Fibroblast of lung (primary cell): ENCODE measurements at places on chromosomes 13 and 19. TPM values are rescaled to one million over a fixed set of nuclear protein-coding genes. Genes with fewer than 3 reads are reported as not detected.

GRCh38 chr13:80237646-80238045, 103.3 kb downstream of the SPRY2 start:
- no peak overlapping the region for H3K27ac ChIP-seq
- no peaks in the 10 kb centered on the region for H3K4me1 ChIP-seq
- no peaks in the 10 kb centered on the region for H3K36me3 ChIP-seq
- no peak for DNase-seq

Gene ADAT3
- total RNA-seq: 1.5 and 1.7 TPM in 2 replicates

Gene ERCC5
- 66.0 and 78.9 TPM in 2 replicates for total RNA-seq

GRCh38 chr13:102944821-102945220, 99.0 kb downstream of the ERCC5 start:
- H3K4me1 ChIP-seq: no peaks in the 10 kb centered on the region
- H3K27ac ChIP-seq: no peak overlapping the region
- no peaks in the 10 kb centered on the region for H3K36me3 ChIP-seq
- no peak for DNase-seq
- H3K27me3 ChIP-seq: no peaks in the 10 kb centered on the region

GRCh38 chr13:78596399-78596735, 7.0 kb downstream of the POU4F1 start:
- no peak overlapping the region for H3K4me3 ChIP-seq
- no peak for DNase-seq
- peaks cover 79% of the 10 kb centered on the region for H3K27me3 ChIP-seq
- H3K36me3 ChIP-seq: no peaks in the 10 kb centered on the region

Gene MED25
- total RNA-seq: 10.0 and 11.2 TPM in 2 replicates

Gene FPR3
- total RNA-seq: under 0.01 TPM in 1 of 2 replicates, not detected in the other

Gene IZUMO2
- not detected in 2 replicates for total RNA-seq

Gene RFX1
- total RNA-seq: 1.0 and 2.6 TPM in 2 replicates

- no peaks in the 10 kb centered on the region for H3K36me3 ChIP-seq
- no peaks in the 10 kb centered on the region for H3K4me1 ChIP-seq
- H3K4me3 ChIP-seq: no peak overlapping the region
- no peak for DNase-seq
Observed at GRCh38 chr19:51469162-51469561, 9.2 kb upstream of the CEACAM18 start.

- peaks cover 15% of the 10 kb centered on the region for H3K36me3 ChIP-seq
- no peaks in the 10 kb centered on the region for H3K27me3 ChIP-seq
- peak overlapping the region; percentile 93 for H3K4me3 ChIP-seq
- H3K27ac ChIP-seq: peak overlapping the region; percentile 83
Observed at GRCh38 chr19:16185768-16186123, 536 bp downstream of the FAM32A start.

- no peaks in the 10 kb centered on the region for H3K27me3 ChIP-seq
- peak overlapping the region; percentile 92 for H3K27ac ChIP-seq
- peak overlapping the region; percentile 91 for H3K4me3 ChIP-seq
- H3K4me1 ChIP-seq: peaks cover 2% of the 10 kb centered on the region
Observed at GRCh38 chr19:50510121-50510670, 795 bp downstream of the JOSD2 start.

Gene LYPD5
- 0.50 and 1.0 TPM in 2 replicates for total RNA-seq

GRCh38 chr19:51946602-51947001, 19.3 kb downstream of the ZNF613 start:
- H3K4me3 ChIP-seq: no peak overlapping the region
- H3K4me1 ChIP-seq: no peaks in the 10 kb centered on the region
- no peak for DNase-seq
- H3K36me3 ChIP-seq: peaks cover 3% of the 10 kb centered on the region
- H3K27me3 ChIP-seq: no peaks in the 10 kb centered on the region
- no peak overlapping the region for H3K27ac ChIP-seq

DNA sequence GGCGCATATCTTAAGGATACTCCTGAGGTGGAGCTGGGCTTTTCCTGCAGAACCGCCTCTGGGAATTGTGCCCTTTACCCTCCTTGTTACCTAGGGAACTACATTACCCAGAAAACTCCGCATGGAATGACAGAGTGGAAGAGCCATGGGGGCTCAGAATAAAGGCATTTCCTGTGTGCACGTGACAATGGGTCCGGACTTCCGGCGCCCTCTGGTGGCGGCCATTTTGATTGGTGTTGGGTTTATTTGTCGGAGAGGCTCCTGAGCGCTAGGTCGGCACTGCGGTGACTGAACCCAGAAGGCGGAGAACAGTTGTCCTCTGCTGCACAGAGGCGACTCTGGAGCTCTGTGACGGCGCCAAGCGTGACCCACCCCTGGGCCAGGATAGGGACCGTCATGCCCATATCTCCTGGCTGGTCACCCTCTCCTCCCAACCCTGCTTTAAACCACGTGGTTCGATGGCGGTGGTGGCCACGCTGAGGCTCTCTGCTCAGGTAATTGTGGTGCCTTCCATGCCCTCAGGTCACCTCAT, at the start of gene ZNF587B:
ZNF587B (plus strand) TSS at position 229 of the 532 bp plus-strand sequence; CDS start at position 459, 230 bp downstream.
- H3K27ac ChIP-seq: peak within 1 kb of the TSS; percentile 82
- H3K4me3 ChIP-seq: peak within 1 kb of the TSS; percentile 92

DNA sequence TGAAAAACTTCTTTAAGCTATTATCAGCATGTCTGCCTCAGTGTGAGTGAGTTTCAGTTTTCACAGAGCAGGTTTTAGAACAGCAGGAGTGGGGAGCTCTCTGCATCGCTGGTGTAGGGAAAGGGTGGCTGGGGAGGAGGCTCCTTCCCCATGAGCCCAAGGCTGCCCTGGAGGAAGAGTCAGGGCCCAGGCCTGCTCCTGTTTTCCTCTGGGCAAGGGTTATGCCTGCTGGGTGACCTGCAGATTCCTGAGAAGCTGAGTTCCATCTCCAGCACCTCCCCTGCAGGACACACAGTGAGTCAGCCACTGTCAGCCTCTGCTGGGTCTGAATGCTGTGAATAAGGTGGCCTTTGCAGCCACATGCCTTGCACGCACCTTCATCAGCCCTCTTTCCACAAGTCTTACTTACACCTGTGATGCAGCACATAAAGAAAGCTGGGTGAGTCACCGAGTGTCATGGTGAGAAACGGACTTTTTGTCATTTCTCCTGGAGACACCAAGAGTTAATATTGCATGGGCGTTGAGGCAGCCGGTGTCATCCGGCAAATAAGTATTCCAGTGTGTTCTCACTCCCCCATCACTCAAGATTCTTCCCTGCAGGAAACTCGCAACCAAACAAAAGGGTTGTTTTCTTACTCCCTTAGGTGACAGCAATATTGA, 186.4 kb upstream of the KL start:
- DNase-seq: peak; percentile 79
- H3K27ac ChIP-seq: no peak overlapping the region
- H3K27me3 ChIP-seq: no peaks in the 10 kb centered on the region
- no peak overlapping the region for H3K4me3 ChIP-seq
- peaks cover 10% of the 10 kb centered on the region for H3K4me1 ChIP-seq

Gene THSD8
- 0.51 TPM in 1 of 2 replicates, not detected in the other for total RNA-seq

Gene IRGC
- total RNA-seq: not detected in 2 replicates

DNA sequence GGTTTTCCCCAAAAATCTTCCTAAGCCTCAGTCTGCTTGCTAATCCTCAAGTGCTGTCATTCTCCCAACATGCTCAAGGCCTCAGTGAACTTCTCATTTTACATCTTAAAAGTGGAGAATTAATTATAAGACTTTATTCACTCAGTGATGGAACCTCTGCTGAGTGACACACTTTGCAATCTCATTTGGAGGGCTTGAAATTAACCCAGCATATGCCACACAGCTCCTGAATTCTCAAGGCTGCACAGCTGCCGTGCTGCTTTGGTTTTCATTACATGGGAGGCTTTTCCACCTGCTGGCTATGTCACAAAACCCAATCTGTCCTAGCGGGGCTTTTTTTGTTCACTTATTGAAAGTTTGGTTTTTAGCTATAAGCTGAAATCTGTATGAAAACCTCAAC, 28.3 kb upstream of the SERPINE3 start:
- H3K27me3 ChIP-seq: peaks cover 2% of the 10 kb centered on the region
- H3K4me1 ChIP-seq: no peaks in the 10 kb centered on the region
- H3K36me3 ChIP-seq: no peaks in the 10 kb centered on the region
- DNase-seq: no peak
- no peak overlapping the region for H3K27ac ChIP-seq

GRCh38 chr19:7602240-7602934, 6.7 kb downstream of the CAMSAP3 start:
- H3K27me3 ChIP-seq: peaks cover under 1% of the 10 kb centered on the region
- no peak overlapping the region for H3K27ac ChIP-seq
- no peaks in the 10 kb centered on the region for H3K36me3 ChIP-seq
- H3K4me1 ChIP-seq: no peaks in the 10 kb centered on the region
- no peak overlapping the region for H3K4me3 ChIP-seq

Gene CEACAM7
- not detected in 2 replicates for total RNA-seq

GRCh38 chr19:41753159-41753558, 2.2 kb upstream of the CEACAM6 start:
- no peak overlapping the region for H3K4me3 ChIP-seq
- no peaks in the 10 kb centered on the region for H3K27me3 ChIP-seq
- peak; percentile 3 for DNase-seq
- no peak overlapping the region for H3K27ac ChIP-seq
- H3K36me3 ChIP-seq: no peaks in the 10 kb centered on the region
- no peaks in the 10 kb centered on the region for H3K4me1 ChIP-seq

GRCh38 chr19:4386041-4386782, 14.1 kb downstream of the SH3GL1 start:
- H3K4me3 ChIP-seq: no peak overlapping the region
- H3K27me3 ChIP-seq: no peaks in the 10 kb centered on the region
- H3K36me3 ChIP-seq: peaks cover 7% of the 10 kb centered on the region
- no peak for DNase-seq

Gene SOHLH2
- 0.77 and 1.8 TPM in 2 replicates for total RNA-seq

Gene ZNF610
- total RNA-seq: 3.3 and 5.3 TPM in 2 replicates

DNA sequence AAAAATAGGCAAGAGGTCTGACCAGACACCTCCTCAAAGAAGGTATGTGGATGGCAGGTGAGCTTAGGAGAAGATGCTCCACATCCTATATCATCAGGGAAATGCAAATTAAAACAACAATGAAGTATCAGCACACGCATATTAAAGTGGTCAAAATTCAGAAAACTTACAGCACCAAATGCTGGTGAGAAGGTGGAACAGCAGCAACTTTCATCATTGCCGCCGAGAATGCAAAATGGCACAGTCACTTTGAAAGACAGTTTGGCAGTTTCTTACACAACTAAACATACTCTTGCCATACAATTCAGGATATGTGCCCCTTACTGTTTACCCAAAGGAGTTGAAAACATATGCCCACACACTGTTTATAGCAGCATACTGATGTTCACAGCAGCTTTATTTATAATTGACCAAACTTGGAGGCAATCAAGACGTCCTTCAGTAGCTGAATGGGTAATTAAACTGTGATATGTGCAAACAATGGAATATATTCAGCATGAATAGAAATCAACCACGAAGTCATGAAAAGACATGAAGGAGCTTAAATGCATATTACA, 22.5 kb downstream of the OR10H4 start:
- no peaks in the 10 kb centered on the region for H3K27me3 ChIP-seq
- H3K4me3 ChIP-seq: no peak overlapping the region
- H3K4me1 ChIP-seq: no peaks in the 10 kb centered on the region
- H3K36me3 ChIP-seq: no peaks in the 10 kb centered on the region
- DNase-seq: no peak

- H3K4me1 ChIP-seq: no peaks in the 10 kb centered on the region
- H3K27ac ChIP-seq: no peak overlapping the region
- no peaks in the 10 kb centered on the region for H3K27me3 ChIP-seq
Observed at GRCh38 chr13:79782541-79783205, 301.7 kb downstream of the NDFIP2 start.

Gene KCNC3
- total RNA-seq: under 0.01 TPM in 1 of 2 replicates, not detected in the other

GRCh38 chr13:104895521-104895920, 1639.9 kb downstream of the EFNB2 start:
- no peak for DNase-seq
- H3K27ac ChIP-seq: no peak overlapping the region
- no peaks in the 10 kb centered on the region for H3K4me1 ChIP-seq
- H3K27me3 ChIP-seq: no peaks in the 10 kb centered on the region
- no peaks in the 10 kb centered on the region for H3K36me3 ChIP-seq
- no peak overlapping the region for H3K4me3 ChIP-seq

DNA sequence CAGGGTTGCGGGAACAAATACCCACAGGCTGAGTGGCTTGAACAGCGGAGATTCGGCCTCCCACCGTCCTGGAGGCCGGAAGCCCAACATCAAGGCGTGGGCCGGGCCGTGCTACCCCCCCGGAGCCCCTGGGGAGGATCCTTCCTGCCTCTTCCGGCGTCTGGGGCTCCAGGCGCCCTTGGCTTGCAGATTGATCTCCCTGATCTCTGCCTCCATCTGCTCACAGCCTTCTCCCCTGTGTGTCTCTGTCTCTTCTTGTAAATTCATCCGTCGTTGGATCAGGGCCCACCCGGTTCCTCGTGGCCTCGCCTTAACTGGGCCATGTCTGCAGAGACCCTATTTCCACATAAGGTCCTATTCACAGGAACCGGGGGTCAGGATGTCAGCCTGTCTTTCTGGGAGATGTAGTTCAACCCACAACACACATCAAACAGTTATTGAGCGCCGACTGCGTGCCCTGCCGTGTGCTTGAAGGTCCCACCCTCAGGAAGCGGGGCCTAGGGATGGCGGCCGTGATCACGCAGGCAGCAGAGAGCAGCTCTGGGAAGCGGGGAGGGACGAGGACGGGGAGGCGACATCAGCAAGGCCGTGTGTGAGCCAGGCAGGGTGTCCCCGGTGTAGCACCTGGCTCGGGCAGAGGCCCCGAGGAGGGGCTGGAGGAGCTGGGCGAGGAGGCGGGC, 21.3 kb downstream of the HCN2 start:
- no peaks in the 10 kb centered on the region for H3K36me3 ChIP-seq
- DNase-seq: peak; percentile 89
- peaks cover 9% of the 10 kb centered on the region for H3K4me1 ChIP-seq

Gene OLFM4
- total RNA-seq: not detected in 2 replicates

DNA sequence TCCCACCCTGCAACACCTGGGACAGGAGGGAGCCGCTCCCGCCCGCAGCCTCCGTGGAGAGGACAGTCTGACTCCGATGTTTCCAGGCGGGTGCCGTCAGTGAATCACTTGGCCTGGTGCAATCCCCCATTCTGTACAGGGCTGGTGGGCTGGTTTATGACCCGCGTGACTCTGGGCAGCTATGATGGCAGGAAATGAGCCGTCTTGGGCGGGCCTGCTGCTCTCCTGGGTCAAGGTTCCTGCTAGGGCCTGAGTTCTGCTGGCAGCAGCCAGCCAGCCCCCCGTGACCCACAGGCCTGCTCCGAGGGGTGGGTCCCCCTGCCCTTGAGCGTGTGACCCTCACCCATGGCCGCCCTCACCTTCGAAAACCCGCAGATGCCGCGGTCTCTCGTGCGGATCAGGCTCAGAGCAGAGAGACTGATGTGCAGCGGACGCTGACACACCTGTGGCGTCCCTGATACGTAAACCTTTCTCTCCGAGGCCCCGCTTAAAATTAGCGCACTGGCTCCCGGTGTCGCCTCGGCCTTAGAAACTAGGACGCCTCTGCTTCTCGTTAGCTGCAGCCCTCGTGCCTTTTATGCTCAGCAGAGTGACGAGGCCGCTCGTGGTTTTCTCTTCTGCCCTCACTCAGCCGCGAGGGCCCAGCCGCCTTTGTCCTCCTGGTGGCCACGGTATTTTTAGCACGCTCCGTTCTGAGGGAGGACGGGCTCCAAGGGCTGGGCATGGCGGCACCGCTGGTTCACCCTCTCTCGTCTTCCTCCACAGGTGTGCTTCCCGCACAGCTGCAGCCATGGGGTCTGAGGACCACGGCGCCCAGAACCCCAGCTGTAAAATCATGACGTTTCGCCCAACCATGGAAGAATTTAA, 63.4 kb downstream of the KDM4B start:
- H3K4me1 ChIP-seq: peaks cover 6% of the 10 kb centered on the region
- no peaks in the 10 kb centered on the region for H3K27me3 ChIP-seq
- H3K27ac ChIP-seq: no peak overlapping the region
- peaks cover 4% of the 10 kb centered on the region for H3K36me3 ChIP-seq
- no peak overlapping the region for H3K4me3 ChIP-seq
